ENCODE measurements at places on chromosomes 11 and 22.

DNA sequence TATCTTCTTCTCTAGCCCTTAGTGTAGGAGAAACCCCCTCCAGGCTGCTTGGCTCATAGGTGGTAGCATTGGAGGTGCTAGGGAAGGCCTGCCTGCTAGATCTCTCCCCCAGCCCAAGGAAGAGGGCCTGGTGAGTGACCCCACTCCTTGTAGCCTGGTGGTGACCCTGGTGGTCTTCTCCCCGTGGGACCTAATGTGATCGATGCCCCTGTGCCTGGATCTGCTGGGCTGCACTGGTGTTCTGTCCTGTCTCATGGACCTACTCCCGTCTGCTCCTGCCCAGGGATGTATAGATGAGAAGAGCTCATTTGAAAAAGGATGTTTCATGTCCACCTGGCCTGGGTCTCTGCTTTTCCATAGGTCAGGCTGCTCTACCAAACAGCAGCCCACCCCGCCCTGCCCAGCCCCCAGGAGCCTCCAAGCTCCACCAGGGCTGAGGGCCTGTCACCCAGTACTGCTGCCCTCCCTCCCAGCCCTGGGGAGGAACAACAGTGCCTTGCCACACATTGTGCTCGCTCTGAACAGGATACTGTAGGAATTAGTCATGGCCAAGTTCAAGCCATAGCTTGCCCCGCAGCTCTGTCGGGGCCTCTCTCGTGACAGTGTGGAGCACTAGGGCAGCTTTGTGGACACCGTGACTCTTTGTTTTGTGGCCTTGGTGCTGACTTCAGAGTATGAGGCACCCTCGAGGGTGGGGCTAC, 19.7 kb downstream of the SLC37A2 start:
- DNase-seq: no peak

DNA sequence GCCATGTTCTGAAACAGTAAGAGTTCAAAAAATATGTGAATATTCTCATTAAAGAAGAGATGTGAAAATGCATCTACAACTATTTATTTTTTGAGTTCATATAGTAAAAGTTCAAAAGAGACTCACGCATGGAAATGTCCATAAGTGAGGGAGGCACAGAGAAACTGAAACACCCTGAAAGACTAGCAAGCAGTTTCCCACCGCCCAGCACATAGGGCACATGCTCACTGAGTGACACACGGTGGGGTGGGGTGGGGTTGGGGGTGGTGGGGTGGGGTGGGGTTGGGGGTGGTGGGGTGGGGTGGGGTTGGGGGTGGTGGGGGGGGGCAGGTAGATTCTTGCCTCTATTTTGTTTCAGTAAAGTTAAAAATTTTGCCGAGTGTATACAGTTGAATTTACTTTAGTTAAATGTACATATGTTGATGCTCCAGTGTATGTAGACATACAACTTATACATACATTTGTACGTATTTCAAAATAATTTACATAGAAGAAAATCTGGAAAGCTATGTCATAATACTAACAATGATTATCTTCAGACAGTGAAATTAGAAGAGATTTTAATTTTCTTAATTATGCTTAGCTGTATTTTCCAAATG, 6.3 kb downstream of the CCDC34 start:
- no peak for DNase-seq

DNA sequence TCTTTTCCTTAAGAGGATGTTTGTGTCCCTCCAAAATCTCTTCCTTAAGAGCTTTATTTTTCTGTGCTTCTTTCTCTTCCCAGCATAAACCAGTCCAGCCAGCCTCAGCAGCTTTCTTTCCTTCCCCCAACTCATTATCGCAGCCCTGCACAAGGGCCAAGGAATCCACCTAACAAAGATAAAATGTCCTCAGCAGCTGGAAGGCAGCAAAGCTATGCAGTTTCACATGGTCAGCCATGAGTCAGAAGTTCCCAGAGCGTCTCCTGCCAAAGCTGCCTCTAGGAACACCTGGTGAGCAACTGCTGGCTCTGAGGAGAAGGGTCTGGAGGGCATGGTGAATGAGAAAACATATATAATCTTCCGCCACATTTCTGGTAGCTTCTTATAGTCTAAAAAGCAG, 45.3 kb upstream of the HMGXB4 start:
- DNase-seq: no peak

GRCh38 chr11:62879235-62879978, 1.3 kb upstream of the SLC3A2 start:
- no peak for DNase-seq

DNA sequence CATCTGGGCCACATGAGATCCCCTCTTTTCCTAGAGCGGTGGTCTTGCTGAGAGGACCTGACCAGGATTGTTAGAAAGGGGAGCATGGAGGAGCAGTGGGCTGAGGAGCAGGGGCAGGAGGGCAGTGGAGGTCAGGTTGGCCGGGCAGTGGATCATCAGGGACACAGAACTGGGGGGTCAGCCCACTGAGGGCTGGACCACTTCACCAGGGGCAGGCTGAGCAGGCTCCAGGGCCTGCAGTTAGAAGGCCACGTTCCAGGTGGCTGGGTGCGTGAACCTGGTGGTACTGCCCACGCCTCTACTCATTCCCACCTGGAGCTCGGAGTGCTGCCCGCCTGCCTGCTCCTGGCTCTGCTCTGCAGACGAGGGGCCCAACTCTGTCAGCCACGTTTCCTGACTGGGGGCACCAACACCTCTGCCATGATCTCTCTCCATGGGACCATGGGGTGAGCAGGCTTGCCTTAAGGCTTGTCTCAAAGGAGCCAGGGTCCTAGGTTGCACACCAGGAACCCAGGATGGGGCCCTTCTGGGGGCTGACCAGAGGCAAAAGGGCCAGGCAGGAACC, 9.7 kb downstream of the MRGPRF start:
- DNase-seq: no peak

- no peak for DNase-seq
These were observed 32.1 kb upstream of the GNB1L start for GRCh38 chr22:19886605-19887255.

- DNase-seq: no peak
These were observed 20.1 kb upstream of the TSKU start for GRCh38 chr11:76762867-76763572.

- DNase-seq: no peak
These were observed 5.1 kb downstream of the FLRT1 start for GRCh38 chr11:64040684-64041322.

DNA sequence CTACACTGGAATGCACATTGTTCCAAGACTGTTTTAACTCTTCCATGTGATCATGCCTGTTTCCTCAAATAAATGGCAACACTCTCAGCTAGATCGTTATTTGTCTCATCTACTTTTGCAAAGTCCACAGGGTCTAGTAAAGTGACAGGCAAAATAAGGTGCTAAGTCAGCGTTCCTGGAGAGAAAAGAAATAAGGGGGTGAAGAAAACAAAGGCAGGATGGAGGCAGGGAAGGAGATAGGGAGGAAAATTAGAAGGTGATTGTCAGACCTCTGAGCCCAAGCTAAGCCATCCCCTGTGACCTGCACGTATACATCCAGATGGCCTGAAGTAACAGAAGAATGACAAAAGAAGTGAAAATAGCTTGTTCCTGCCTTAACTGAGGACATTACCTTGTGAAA, 132.1 kb downstream of the RAB38 start:
- no peak for DNase-seq

DNA sequence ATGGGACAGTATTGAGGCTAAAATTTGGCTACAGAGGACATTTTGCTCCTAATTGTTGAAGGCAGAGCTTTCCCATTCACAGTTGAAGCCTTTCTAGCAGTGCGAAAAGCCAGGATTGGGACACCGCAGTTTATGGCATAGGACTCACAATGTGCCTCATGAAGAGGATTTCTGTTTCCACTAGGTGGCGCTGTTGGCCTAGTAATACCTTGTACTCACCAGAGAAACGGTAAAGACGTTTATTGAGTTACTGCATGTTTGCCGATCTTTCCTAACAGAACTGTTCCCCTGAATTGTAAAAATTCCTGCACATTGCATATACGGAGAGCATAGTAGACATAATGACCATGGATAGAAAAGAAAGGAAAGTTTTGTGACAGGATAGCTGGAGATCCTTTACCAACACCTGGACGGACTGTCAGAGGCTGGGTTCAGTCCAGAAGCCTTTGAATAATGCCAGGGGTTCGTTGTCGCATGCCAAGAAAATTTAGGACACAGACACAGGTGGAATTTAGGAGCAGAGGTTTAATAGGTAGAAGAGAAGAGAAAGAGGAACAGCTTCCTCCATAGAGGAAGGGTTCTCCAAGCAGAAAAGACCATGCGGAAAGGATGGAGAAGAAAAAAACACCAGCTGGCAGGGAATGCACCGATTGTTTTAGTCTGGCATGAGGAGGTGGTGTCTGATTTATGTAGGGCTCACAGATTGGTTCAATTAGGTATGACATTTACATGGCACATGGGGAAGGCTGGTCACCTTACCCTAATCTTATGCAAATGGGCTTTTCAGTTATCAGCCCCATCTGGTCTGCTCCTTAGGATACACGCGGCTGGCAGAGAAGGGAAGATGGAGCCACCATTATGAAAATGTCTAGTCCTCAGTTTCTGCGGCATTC, 10.8 kb upstream of the OR51D1 start:
- peak; percentile 27 for DNase-seq

- no peak for DNase-seq
These were observed 21.8 kb upstream of the CDC42EP2 start for GRCh38 chr11:65292890-65293289.

DNA sequence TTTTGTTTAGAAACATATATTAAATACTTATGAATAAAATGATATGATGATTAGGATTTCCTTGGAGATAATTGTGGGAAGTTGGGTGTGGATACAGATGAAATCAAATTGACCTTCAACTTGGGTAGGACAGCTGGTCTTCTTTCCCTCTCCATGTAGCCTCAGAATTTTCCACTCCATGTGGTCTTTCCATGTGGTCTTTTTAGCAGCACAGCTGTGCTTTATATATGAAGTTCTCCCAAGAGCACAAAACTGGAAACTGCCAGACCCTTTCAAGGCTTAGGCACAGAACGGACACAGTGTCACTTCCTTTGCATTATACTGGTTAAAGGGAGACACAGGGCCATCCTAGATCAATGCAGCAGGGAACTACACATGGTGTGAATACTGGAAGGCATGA, 28.6 kb downstream of the FAM76B start:
- no peak for DNase-seq

- no peak for DNase-seq
These were observed 65.4 kb downstream of the MAPK1 start for GRCh38 chr22:21802056-21802455.

DNA sequence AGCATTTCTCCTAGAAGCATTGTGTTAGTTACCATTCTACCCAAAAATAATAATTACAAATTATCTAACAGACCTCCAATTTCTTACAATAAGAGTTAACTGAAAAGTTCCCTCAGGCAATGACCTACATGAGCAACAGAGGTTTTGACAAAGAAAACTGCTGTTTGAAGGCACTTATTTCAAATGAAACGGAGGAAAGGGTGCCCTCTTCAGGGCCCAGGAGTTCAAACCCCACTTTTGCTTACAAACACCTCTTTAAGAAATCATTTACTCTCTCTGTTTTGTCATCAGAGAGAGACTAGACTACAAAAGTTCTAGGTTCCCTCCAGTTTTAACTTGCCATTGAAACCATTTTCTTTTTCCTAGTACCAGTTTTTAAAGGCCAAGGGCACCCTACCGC, 56.7 kb downstream of the AMBRA1 start:
- DNase-seq: no peak

DNA sequence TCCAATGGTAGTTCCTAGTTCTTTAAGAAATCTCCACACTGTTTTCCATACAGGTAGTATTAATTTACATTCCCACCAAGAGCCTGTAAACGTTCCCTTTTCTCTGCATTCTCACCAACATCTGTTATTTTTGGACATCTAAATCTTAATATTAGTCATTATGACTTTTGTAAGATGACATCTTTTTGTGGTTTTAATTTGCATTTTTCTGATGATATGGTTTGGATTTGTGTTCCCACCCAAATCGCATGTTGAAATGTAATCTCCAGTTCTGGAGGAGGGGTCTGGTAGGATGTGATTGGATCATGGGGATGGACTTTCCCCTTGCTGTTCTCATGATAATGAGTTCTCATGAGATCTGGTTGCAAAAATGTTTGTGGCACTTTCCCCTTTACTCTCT, 89.0 kb downstream of the MUC15 start:
- no peak for DNase-seq

- peak; percentile 62 for DNase-seq
These were observed 25.2 kb downstream of the FLRT1 start for GRCh38 chr11:64060861-64061444.

DNA sequence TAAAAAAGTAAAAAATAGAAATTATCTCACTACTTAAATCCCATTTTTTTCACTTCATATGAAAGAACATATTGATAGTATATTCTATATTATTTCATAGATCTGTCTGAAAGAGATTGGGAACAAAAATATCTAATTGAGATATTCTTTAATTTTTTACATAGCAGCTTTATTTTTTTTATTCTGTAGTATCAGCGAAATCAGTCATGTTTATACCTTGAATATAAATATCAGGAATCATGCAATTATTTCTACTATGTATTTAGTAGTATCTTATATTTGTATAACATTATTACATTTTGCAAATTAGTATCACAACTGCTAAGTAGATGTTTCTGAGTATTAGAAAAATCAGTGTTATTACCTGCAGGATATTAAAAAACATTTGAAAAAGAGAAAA, 20.4 kb downstream of the C11orf54 start:
- no peak for DNase-seq

DNA sequence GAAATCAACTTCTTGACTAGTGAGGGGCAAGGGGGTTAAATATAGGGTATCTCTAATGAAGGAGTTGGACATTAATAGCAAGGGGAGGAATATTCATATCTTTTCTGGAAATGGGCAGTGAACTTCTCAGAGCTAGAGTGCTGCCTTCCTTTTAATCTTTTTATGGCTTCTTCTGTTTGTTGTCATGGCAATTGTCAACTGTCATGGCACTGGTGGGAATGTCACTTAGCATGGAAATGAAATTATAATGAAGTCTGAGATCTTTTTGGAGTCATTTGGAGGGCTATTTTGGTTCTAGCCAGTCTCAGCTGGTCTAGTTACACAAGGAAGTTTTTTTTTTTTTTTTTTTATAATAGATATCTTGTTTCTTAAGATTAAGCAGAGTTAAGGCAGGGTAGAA, 250.2 kb downstream of the AASDHPPT start:
- DNase-seq: no peak

- DNase-seq: no peak
These were observed 48.0 kb upstream of the CARS1 start for GRCh38 chr11:3104961-3105790.

DNA sequence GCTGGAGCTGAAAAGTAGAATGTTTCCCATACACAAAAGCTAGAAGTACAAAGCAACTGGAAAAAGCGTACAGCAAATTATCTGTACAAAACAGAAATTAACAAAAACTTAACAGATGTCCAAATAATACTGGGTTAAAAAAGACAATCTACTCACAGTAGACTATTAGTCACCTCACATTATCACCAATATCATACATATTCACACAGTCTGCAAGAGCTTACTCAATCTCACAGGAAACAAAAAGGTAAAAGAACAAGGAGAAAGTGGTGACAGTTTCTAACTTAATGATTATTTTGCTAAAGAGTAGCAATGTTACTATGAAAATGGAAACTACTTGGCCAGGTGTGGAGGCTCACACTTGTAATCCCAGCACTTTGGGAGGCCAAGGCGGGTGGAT, 11.9 kb downstream of the CELF1 start:
- DNase-seq: no peak

Data from activated naive CD4-positive, alpha-beta T cell treated with Interleukin-2 at 50 U/mL for 16 hours (primary cell).